HFFc6 (cell line): ENCODE measurements at places on chromosomes 5 and 9.
A peak's percentile ranks its signal among the peaks of the same experiment; 100 is the strongest.

GRCh38 chr5:124206540-124206939 lies 539.9 kb downstream of the ZNF608 start:
- DNase-seq, result no peak

DNA sequence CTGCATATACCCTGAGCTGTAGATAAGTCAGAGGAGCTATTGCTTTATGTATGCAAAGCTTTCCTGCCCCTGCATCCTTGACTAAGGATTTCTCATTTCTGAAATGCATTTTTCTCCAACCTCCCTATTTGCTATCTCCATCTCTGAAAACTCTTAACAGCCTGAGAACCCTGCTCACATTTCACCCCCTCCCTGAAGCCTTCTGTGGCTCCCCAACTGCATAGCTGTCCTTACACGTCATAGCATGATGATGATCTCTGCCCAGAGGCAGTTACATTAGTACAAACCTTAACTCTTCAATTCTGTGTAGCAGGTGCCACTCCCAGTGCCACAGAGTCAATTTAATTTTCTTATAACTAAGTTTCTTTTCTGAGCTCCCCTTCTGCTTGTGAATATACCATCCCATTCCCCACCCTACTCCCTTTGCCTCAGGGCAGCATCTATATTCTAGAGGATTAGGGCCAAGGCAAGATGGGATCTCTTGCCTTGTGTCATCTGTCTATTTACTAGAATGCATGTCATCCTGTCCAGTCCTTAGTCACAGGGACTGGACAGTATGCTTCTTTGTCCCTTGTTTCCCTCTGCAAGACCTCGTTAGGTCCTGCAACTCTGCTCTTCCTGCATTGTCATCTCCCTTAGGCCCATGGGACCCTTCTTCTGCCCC lies 149.7 kb upstream of the SPRY4 start:
- no peak for DNase-seq

DNA sequence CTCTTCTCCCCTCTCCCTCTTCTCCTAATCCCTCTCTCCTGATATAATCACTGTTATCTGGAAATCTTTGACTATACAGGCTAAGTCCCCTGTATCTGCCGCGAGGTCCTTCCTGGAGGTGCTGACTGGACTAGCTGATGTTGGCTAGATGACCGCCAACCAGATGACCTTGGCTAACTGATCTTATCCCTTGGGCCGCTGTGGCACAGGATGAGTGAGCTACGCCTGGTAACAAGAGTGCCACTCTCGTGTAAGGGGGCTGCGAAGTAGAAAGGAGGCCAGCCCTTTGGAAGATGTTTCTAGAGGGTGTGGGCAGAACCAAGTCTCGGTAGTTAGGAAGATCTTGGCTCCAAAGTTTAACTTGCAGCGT lies 345 bp upstream of the PRRC1 start:
- DNase-seq, result peak; percentile 31

- no peak for DNase-seq
These were observed 170.5 kb downstream of the RGS3 start for GRCh38 chr9:113633782-113634595.

- peak; percentile 79 for DNase-seq
These were observed 16.3 kb downstream of the PDGFRB start for GRCh38 chr5:150139334-150139733.

DNA sequence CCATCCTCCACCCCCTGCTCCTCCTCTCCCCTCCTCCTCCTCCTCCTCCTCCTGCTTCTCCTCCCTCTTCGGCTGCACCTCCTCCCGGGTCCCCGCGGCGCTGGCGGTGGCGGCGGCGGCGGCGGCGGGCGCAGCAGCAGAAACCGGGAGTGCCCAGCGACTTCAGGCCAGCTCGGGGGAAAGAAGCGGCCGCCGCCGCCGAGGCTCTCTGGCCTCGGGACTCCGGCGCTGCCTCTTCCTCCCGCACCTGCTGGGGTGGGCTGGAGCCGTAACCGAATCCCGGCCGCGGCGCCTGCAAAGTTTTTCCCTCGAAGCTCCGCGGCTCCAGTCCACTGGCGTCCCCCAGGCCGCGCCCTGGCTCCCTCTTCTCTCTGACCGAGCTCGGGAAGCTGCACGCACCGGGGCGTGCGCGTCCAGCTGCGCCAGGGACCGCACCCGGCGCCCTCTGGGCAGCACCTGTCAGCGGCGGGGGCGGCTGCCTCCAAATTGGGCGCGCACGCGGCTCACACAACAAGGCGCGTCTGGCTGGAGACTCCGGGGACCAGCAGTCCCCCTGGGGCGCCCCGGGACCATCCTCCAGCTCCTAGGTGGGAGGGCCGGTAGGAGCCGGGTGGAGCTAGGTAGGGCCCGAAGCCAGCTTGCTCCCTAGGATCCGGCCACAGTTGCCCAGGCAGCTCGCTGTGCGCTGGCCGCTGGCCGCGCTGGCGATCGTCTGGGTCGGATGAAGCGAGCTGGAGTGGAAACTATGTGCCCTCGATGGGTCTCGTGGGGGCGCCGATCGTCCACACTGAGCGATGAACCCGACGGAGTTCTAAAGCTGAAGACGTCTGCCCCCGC lies at the start of gene MCTP1:
Gene MCTP1 (minus strand): TSS at position 523 of the 837 bp plus-strand sequence.
- no peak for DNase-seq

GRCh38 chr5:175701797-175702196 lies 43.9 kb downstream of the HRH2 start:
- no peak for DNase-seq

DNA sequence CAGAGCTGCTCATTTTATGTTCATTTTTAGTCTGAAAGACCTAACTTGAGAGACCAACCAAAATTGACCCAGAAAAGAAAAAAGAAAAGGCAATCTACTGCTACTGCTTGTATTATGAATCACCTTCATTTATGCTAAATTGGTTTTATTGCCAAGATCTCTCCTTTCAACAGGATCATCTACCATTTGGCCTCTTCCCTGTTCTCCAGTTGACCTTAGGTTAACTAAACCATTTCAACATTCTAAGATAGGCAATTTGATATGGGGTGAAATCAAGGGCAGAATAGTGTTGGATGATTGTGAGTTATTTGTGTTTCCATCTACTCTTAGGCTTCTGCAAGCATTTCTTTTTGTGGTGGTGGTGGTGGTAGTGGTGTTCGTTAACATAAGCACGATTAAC lies 48.3 kb upstream of the POU4F3 start:
- DNase-seq, result no peak

GRCh38 chr5:108129129-108129528 lies 252.8 kb downstream of the FBXL17 start:
- no peak for DNase-seq
